ENCODE measurements at places on chromosomes 11 and 22.

DNA sequence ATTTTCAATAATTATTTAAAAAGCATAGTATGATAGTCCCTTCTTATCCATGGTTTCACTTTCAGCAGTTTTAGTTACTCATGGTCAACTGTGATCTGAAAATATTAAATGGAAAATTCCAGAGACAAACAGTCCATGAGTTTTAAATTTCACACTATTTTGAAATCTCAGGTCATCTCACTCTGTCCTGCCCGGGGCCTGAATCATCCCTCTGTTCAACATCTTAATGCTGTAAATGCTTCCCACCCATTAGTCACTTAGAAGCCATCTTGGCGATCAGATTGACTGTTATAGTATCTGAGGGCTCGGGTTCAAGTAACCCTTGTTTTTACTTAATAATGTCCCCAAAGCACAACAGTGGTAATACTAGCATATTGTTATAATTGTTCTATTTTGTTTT is 1509.3 kb downstream of the FAM181B start:
- ATAC-seq: no peak

GRCh38 chr11:85806876-85807275 is 4.1 kb downstream of the SYTL2 start:
- no peak for ATAC-seq

DNA sequence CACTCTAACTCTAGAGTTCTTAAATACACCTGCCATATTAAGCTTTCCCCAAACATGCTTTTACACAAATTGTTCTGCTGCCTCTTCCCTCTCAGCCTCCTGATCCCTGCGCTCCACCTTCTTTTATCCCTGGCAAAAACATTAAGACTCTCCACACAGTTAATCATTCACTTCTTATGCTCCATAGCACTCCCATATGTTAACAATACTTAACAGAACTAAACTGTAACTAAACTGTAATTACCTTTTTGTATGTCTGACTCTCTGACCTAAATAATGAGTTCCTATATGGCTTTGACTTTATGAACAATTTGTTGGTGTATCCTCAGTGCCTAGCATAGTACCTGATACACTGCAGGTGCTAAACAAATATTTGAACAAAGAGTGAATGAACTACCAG is 71.8 kb downstream of the BTBD10 start:
- no peak for ATAC-seq

DNA sequence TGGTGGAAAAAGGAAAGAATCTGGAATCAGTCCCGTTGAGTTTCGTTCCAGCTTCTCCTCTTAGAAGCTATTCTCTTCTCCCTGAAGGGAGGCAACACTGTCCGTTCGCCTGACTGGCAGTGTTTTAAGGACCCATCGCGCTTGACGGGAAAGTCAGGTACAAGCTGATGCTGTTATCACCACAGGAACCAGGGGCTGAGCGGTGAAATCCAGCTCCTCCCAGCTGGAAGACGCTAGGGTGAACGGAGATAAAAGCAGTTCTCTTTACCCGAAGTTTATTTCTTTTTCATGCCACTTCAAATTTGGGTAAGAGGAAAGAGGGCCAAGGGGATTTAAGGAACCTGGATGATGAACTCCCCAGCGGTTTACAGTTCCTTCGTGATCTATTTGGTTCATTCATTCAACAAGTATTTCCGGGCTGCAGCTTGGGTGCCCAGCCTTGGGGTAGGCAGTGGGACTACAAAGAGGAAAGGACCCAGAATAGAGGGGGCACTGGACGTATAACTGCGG is 551 bp upstream of the DEUP1 start:
- peak; percentile 27 for ATAC-seq

DNA sequence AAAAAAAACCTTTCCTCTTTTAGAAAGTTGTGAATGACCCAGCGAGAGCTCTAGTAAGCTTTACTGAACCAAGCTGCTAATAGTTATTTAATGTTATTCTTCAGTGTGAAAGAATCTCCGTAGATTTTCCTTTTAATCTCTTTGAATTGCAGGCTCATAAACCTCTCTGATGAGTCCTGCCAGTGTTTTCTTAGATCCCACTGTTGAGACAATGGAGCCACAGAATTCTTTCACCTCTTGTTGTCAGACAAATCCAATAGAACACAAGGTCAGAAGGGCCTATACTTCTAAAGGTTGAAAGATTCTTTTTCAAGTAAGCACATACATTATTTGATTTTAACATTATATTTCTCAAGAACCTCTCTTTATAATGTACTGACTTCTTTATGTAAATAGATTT is 52.2 kb downstream of the DNAJC24 start:
- peak; percentile 32 for ATAC-seq

- no peak for ATAC-seq
Measured at GRCh38 chr11:4639931-4640330, 2.7 kb downstream of the OR51D1 start.

DNA sequence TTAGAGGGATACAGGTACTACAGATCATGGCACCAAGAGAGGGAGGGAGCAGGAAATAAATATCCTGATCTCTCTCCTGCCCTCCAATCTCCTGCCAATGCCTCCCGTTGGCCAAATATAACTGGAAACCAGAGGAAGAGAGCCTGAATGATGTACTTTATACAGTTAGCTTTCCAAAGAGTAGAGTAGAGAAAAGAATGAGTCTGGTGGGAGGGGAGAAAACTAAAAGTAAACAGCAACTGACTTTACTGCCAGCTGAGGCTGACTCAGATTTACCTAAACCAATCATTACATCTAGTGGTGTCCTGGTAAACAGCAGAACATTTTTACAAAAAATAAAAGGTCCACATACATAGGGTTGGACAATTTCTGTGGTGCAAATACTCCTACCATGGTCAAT is 5.1 kb downstream of the MPZL3 start:
- ATAC-seq: no peak

DNA sequence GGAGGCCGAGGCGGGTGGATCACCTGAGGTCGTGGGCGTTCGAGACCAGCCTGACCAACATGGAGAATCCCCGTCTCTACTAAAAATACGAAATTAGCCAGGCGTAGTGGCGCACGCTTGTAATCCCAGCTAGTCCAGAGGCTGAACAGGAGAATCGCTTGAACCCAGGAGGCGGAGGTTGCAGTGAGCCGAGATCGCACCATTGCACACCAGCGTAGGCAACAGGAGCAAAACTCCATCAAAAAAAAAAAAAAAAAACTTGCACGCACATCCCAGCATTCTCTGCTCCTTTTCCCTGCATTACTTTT is 934 bp upstream of the ATL3 start:
- no peak for ATAC-seq

- no peak for ATAC-seq
Measured at GRCh38 chr11:64358536-64358906, 441 bp upstream of the RPS6KA4 start.

- ATAC-seq: no peak
Measured at GRCh38 chr11:117435326-117435725, 107.7 kb downstream of the CEP164 start.

- no peak for ATAC-seq
Measured at GRCh38 chr11:110335358-110335757, 38.9 kb upstream of the RDX start.

DNA sequence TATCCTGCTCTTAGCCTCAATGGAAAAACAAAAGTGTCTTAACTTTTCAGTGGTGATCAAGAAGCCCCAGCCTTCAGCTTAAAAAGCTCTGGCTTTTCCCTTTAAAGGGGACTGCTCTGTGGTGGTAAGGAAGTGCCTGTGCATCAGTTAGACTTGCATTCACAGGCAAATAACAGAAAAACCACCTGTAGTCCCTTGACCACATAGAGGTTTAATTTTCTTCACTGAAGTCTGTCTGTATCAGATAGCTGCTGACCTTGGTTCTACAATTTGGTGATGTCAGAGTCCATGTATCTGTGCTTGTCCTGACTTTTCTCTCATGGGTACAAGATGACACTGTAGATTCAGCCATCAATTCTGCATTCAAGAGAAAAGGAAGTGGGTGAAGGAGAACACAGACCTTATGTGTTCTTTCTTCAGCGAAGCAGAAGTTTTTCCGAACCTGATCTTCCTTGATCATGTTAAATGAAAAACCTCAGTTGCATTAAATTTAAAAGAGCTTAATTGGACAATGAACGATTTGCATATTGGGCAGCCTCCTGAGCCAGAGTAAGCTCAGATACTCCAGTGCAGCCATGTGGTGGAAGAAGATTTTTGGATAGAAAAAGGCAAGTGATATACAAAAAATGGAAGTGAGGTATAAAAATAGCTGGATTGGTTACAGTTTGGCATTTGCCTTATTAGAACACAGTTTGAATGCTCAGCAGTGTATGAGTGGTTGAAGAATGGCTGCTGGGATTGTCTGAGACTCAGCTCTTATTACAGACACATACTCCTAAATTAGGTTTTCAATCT is 43.2 kb upstream of the RDX start:
- no peak for ATAC-seq

DNA sequence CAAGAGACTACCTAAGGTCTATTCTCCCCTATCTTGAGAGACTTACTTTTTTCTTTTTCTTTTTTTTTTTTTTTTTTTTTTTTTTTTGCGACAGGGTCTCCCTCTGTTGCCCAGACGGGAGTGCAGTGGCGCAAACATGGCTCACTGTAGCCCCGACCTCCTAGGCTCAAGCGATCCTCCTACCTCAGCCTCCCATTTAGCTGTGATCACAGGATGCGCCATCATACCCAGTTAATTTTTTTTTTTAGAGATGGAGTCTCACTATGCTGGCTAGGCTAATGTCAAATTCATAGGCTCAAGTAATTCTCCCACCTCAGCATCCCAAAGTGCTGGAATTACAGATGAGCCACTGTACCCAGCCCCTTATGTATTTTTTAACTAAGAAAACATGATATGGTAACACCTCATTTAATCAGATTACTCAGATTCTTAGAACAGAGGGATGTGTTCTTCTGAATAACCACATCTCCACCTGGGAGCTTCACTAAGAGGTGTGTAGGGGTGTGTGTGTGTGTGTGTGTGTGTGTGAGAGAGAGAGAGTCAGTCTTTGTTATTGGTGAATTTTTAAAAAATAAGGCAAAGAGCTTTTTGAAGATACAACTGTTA is 102.9 kb downstream of the USP35 start:
- no peak for ATAC-seq

DNA sequence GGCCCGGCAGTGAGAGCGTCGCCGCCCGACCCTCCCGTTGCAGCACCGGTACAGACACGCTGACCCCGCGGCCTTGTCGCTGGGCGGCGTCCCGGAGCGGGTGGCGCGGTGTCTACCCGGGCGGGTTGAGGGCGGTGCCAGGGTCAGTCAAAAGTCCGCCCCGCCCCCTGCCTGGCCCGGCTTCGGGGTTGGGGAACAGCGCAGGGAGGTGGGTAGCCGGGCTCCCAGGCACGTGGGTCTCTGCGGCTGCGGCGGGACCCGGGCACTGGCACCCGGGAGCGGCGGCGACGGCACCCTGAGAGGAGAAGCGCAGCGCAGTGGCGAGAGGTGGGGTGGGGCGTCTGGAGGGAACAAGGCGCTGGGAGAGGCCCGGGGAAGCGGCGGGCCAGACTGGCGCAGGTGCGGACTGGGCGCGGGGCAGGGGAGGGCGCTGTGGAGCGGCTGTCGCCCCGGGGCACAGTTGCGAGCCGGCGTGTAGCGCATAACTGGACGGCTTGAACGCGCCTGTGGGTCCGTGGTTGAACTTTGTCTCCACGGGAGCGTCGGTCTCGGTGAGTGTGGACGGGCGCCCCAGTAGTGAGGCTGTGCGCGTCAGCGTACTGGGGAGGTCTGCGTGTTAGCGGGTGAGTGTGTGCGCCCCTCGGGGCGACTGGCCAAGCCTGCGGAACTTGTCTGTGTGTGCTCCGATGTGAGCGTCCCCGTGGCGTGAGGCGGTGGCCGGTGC is at the start of gene P2RY2:
P2RY2 (plus strand) TSS at position 176 of the 724 bp plus-strand sequence. CDS start 15,879 bp downstream, outside the sequence.
- peak; percentile 88 for ATAC-seq

GRCh38 chr11:83721263-83721662 is 435.1 kb upstream of the CCDC90B start:
- ATAC-seq: no peak

DNA sequence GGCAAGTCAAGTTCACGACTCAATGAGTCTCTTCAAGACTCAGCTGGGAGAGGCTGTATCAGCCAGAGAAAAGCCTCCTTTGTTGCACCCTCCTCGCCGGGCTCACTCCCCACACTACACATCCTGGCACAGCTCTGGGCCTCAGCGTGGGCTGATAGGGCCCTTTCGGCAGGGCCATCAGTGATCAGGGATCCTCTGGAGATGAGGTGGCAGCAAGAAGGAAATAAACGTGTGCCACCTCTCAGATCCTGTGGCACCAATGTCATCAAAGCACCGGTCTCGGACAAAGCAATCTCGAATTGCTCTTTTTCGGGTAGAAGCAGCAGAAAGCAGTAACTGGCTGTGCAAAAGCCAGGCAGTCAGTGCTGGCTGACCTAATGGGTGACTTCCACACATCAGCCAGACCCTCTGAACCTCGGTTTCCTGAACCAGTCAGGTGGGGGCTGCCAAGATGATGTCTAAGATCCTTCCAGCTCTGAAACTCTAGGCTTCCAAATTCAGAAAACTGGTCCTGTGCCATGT is 2.1 kb downstream of the EHD1 start:
- ATAC-seq: no peak

- no peak for ATAC-seq
Measured at GRCh38 chr22:50242406-50242949, 2.3 kb downstream of the TUBGCP6 start.

GRCh38 chr11:26442131-26442530 is 110.2 kb downstream of the ANO3 start:
- no peak for ATAC-seq

DNA sequence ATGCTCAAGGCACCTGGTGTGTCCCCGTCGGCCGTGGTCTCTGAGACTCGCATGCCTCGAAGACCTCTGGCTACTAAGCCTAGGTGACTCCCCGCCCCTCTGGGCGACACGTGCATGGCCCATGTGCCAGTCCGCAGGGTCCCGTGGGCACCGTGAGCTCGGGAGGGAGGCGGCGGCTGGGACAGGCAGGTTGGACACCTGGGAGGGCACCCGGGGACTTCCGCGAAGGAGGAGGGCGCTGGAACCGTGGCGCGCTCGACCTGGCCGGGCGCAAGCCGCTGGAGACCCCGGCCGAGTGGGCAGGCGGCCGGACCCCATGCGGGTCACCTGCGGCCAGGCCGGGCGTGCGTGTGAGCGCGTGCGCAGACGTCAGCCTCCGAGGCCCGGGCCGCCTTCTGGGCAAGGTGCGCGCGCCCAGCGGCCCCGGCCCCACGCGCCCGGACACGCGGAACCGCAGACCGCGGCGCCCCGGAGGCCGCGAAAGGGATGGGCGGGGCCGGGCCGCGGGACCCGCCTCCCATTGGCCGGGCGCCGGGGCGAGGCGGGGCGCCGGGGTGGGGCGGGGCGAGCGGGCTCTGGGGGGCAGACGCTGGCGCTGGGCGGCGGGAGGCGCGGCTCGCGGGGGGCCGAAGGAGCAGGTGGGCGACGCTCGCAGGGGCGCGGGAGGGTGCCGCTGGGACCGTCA is 579 bp upstream of the RASD2 start:
- peak; percentile 89 for ATAC-seq

DNA sequence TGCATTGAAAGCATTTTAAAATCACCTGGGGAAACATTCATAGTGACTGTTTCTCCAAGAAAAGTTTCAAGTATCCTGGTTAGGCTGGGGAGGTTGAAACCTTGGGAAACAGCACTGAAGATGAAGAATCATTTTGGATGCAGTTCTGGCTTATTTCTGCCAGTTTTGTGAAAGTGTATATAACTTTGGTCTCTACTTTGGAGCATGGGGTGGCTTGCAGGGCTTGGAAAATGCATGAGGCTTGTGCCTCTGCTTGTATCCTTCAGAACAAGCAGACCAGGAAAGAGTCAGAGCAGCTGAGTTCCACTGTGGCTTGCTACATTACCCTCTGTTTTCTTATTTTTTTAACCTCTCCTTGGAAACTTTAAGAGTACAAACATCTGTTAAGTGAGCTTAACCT is 19.5 kb downstream of the SLC5A12 start:
- no peak for ATAC-seq

GRCh38 chr22:44595841-44596341 is 97.9 kb upstream of the RTL6 start:
- ATAC-seq: peak; percentile 43

Measured in motor neuron (in vitro differentiated cells).